HCT116 (cell line): ENCODE measurements at places on chromosomes 11 and 22. TPM values are rescaled to one million over a fixed set of nuclear protein-coding genes. Genes with fewer than 3 reads are reported as not detected.

Gene PSMD13
- total RNA-seq: 179 TPM

DNA sequence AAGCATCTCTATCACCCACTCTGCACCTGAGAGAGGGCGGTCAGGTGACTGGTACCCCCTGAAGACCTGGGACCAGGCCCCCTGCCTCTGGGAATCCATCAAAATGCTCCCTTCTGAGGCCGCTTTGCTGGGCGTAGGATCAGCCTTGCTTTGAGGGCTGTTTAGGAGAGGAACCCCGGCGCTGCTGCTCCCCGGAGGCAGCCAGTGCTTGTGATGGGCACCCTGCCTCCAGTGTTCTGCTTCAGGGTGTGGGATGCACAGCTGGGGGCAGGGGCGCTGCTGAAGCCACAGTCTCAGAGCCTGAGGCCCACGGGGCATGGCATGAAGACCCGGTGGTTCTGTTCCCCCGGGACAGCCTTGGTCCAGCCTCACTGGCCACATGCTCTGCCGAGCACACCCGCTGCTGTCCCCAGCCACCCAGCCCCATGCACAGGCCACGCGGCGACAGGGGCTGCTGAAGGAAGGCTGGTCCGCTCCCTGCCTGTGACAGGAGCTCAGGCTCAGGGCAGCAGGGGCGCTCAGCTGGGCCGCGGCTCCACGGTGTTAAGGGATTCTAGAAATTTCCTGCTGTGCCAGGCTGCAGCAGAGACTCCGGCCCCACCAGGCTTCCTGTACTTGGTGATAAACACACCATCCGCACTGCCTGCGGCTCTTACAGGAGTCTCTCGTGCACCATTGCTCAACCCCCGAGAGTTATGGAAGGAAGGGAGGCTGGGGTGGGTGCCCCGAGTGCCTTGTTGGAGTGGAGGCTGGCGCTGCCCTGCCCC, 91.0 kb downstream of the KCNQ1 start:
- DNase-seq: no peak
- H3K4me1 ChIP-seq: peaks cover 24% of the 10 kb centered on the region
- H3K27me3 ChIP-seq: no peaks in the 10 kb centered on the region

GRCh38 chr22:49228431-49229037, 599.1 kb downstream of the BRD1 start:
- no peak overlapping the region for H3K27ac ChIP-seq
- H3K4me1 ChIP-seq: no peaks in the 10 kb centered on the region
- no peak for DNase-seq
- no peak overlapping the region for H3K4me3 ChIP-seq

- peaks cover 4% of the 10 kb centered on the region; the same call in 1 of the 2 replicates for H3K27me3 ChIP-seq
- no peaks in the 10 kb centered on the region for H3K36me3 ChIP-seq
- peaks cover 5% of the 10 kb centered on the region; the same call in 1 of the 2 replicates for H3K4me1 ChIP-seq
Observed at GRCh38 chr11:13949876-13950275, 12.6 kb upstream of the SPON1 start.

GRCh38 chr22:21961886-21962654, 9.4 kb upstream of the PPM1F start:
- peaks cover 9% of the 10 kb centered on the region for H3K4me1 ChIP-seq
- no peak overlapping the region; the same call in 1 of the 2 replicates for H3K27ac ChIP-seq
- DNase-seq: no peak
- peaks cover 28% of the 10 kb centered on the region for H3K36me3 ChIP-seq
- no peak overlapping the region for H3K4me3 ChIP-seq

DNA sequence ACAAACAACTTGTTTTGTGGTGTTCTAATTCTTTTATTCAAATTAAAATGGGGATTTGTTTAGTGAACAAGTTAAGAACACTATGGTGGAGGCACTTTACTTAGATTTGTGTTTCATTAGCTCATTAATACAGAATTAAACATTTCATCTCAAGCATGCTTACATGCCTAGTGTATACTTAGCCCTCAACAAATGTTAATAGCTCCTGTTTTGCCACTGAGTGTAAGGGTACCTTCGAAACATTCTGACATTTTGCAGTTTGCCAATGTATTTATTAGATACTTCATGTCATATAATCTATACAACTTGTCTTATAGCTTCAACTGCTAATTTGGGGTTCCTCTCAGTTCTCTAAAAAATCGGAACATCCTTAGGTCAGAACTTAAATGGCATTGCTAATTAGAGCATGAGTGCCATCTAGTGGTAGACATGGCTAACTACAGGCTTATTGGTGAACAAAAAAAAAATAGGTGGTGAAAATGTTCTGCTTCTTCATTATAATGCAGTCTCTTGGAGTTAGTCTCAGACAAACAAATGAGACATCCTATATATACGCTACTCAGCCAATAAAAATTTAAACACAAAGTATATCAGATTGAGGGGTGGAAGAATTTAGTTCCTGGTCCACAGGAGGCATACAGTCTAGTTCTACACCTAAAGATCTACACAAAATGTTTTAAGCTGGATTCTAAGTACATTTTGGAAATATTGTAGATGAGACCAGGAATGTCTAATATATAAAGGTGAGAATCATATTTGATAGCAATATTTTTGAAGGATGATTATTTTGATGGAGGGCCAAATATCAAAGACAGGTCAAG, 4.9 kb upstream of the CNTN5 start:
- H3K4me1 ChIP-seq: no peaks in the 10 kb centered on the region
- no peaks in the 10 kb centered on the region for H3K36me3 ChIP-seq
- peak; percentile 12 for DNase-seq
- no peaks in the 10 kb centered on the region for H3K27me3 ChIP-seq
- no peak overlapping the region for H3K27ac ChIP-seq

- DNase-seq: no peak
- no peak overlapping the region for H3K27ac ChIP-seq
- no peak overlapping the region for H3K4me3 ChIP-seq
- no peaks in the 10 kb centered on the region for H3K36me3 ChIP-seq
Observed at GRCh38 chr11:69463181-69463994, 18.1 kb upstream of the LINC01488 start.

DNA sequence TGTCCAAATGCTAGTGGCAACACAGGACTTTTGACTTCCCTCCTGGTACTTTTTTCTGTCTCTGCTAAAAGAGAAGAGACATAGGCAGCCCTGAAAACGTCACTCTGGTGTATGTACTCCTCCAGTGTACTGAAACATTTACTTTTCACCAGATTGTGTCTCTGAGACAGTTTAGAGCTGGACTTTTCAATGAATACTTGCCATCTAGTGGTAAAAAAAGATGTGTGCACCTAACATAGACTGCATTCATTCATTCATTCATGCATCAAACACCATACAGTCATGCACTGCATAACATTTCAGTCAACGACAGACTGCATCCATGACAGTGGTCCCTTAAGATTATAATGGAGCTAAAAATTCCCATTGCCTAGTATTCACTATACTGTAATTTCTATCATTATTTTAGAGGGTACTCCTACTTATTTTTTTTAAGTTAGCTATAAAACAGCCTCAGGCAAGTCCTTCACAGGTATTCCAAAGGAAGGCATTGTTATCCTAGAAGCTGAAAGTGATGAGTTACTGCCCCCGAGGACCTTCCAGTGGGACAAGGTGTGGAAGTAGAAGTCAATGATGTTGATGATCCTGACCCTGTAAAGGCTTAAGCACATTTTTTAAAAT, 186.2 kb downstream of the SPON1 start:
- DNase-seq: peak; percentile 29
- no peaks in the 10 kb centered on the region for H3K36me3 ChIP-seq
- H3K4me1 ChIP-seq: no peaks in the 10 kb centered on the region
- H3K27me3 ChIP-seq: 0 out of 2 replicates have a peak, but pooled peaks cover 7% of the 10 kb centered on the region
- no peak overlapping the region for H3K27ac ChIP-seq
- no peak overlapping the region for H3K4me3 ChIP-seq

Gene NXPE4
- not detected for total RNA-seq

Gene OR51I1
- total RNA-seq: 23.1 TPM

Gene ZNF214
- 2.1 TPM for total RNA-seq

Gene CTSD
- total RNA-seq: 127 TPM

DNA sequence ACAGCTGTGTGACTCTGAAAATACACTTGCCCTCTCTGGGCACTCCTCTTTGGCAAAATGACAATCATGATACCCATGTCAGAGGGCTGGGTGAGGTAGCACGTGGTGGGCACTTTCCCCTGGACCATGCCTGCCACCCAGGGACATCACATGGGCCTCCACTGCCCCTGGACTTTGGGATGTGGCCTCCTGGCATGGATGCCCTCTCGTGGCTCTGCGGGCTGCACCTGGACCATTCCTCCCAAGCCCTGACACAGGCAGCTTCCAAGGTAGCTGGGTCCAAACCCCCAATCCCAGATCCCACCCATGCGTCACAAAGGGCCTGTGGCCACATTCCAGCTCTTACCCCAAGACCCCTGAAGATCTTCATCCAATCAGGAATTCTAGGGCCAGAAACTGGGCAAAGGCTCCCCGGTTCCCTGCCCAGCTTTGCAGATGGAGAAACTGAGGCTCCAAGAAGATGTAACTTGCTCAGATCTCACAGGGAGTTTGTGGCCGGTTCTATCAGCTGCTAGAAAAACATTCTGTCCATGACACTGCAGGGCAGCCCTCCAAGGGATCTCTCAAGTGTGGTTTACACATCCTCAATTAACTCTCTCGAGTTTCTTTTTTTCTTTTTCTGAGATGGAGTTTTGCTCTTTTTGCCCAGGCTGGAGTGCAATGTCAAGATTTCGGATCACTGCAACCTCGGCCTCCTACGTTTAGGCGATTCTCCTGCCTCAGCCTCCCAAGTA, 35.4 kb upstream of the CYB5R3 start:
- no peak overlapping the region for H3K27ac ChIP-seq
- peaks cover 46% of the 10 kb centered on the region for H3K4me1 ChIP-seq
- no peak for DNase-seq

Gene MS4A12
- total RNA-seq: not detected

Gene P2RX3
- total RNA-seq: not detected

Gene SCGB1A1
- total RNA-seq: 2.0 TPM

GRCh38 chr11:106161775-106162634, 84.5 kb downstream of the AASDHPPT start:
- H3K27ac ChIP-seq: no peak overlapping the region
- no peak overlapping the region for H3K4me3 ChIP-seq
- H3K27me3 ChIP-seq: no peaks in the 10 kb centered on the region
- H3K4me1 ChIP-seq: no peaks in the 10 kb centered on the region
- no peak for DNase-seq
- H3K36me3 ChIP-seq: no peaks in the 10 kb centered on the region

Gene DGCR6
- 4.6 TPM for total RNA-seq

DNA sequence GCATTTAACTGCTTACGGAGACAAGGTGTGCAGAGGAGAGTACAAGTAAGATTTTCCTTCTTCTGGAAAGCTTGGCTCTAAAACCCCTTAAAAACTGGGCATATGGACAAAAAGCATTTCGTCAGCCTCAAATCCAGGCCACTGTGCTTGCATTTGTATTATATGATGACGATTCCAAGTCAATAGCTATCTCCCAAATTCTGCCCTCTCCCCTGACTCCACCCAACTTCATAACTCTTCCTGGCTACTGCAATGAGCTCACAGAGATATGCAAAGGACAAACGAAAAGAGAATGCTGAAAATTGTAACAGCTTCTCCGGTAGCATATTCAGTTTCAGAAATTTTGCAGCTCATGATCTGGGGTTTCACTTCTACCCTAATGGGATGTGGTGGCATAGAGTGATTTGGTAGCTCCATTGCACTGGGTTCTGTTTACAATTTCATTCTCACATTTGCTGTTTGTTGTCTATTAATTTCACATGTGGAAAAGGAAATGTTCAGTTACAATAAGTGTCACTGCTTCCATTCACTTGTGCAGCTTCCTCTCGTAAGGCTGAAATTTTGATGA, 45.6 kb upstream of the CHRM4 start:
- no peaks in the 10 kb centered on the region for H3K4me1 ChIP-seq
- DNase-seq: no peak
- H3K27me3 ChIP-seq: no peaks in the 10 kb centered on the region
- H3K27ac ChIP-seq: no peak overlapping the region

GRCh38 chr22:38144025-38144405, 33.5 kb upstream of the BAIAP2L2 start:
- H3K27me3 ChIP-seq: no peaks in the 10 kb centered on the region
- DNase-seq: peak; percentile 35
- no peak overlapping the region for H3K27ac ChIP-seq
- H3K4me3 ChIP-seq: no peak overlapping the region

Gene MTFP1
- total RNA-seq: 36.1 TPM

DNA sequence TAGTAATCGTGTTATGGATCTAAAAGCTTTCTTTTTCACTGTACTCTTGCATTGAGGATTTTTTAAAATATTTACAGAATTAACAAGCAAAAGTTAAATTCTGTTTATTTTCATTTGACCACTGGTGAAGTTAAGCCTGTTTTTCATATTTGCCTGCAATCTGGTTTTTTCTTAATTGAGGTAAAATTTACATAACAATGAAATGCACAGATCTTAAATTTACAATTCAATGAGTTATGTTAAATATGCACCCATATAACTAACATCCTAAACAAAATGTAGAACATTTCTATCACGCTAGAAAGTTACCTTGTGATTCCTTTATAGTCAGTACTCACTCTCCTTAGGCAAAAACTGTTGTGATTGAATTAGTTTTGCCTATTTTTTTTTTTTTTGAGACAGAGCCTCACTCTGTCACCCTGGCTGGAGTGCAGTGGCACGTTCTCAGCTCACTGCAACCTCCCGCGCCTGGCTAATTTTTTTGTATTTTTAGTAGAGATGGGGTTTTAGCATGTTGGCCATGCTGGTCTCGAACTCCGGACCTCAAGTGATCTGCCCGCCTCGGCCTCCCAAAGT, 54.5 kb upstream of the WEE1 start:
- H3K27ac ChIP-seq: no peak overlapping the region
- no peak overlapping the region for H3K4me3 ChIP-seq
- no peak for DNase-seq
- H3K36me3 ChIP-seq: peaks cover 11% of the 10 kb centered on the region
- H3K4me1 ChIP-seq: peaks cover 8% of the 10 kb centered on the region

Gene KCNJ5
- total RNA-seq: 0.17 TPM

DNA sequence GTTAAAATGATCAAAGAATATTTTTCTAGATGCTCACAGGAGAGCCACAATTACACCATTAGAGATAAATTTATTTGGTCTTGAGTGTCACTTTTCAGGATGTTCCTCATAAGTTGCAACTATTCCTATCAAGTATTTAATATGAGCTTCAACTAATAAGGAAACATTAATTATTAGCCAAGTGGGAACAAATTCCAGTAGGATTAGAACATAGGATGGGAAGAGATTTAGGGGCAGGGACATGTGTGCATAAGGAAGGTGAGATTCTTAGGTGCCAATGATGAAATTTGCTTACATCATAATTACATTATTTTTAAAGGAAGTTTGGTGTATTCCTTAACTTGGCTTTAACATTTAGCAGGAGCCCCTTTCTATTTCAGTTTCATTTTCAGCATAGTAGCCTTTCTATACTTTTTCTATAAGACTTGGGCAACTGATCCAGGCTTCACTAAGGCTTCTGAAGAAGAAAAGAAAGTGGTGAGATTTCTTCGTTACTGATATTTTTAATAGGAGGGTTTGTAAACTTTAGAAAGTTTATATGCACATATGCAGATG, 38.8 kb downstream of the CSRP3 start:
- no peaks in the 10 kb centered on the region for H3K4me1 ChIP-seq
- no peak overlapping the region for H3K27ac ChIP-seq
- H3K4me3 ChIP-seq: no peak overlapping the region
- DNase-seq: no peak
- H3K36me3 ChIP-seq: peaks cover 9% of the 10 kb centered on the region; the same call in 1 of the 2 replicates

Gene OR5A1
- total RNA-seq: not detected

Gene LSP1
- total RNA-seq: 1.3 TPM

Gene TRIM48
- total RNA-seq: not detected
